ENCODE measurements at places on chromosomes 6 and 20.

DNA sequence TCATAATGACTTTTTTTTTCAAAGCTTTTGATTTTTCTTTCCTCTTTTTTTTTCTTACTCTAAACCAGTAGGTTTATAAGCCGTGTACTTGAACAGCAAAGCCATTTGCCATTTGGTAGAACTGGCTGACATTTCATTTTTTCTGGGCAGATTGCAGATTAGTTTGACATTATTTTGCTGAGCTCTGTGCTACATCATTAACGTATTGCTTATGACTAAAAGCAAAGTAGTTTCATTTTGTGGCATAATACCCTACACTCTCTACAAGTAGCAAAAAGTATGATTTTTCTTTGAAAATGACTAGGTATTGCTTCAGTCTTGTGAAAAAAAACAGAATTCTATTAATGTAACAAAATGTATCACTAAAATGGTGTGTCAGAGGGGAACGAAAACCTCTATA, 141.3 kb downstream of the GRIK2 start:
- no peak for DNase-seq

- peak; percentile 15 for DNase-seq
Measured at GRCh38 chr6:15595461-15596173, 67.2 kb downstream of the DTNBP1 start.

DNA sequence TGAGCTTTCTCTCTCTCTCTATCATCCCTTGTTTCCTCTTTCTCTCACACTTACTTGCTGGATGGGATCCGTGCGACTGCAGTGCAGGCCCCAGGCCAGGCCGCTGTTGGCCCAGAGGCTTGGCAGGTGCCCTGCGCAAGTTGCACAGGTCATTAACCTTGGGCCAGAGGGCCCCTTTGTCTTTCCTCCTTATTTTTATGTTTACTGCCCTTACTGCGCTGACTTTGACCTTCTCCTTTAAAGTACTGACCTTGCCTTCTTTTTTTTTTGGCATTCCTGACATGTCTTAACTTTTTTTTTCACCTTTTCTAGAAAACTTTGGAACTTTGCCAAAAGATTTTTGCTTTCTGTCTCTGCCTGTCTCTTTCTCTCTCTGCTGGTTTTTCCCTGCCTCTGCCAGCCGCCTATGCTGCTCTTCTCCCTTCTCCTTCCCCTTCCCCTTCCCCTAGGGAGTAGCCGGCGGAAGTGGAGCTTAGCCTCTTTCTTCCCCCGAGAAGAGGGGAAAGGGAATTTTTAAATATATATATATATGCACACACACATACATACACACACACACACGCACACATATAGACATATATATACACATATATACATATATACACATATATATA, 59.6 kb upstream of the CDH4 start:
- DNase-seq, result no peak

- no peak for DNase-seq
Measured at GRCh38 chr6:157929076-157929475, 52.6 kb upstream of the SYNJ2 start.

DNA sequence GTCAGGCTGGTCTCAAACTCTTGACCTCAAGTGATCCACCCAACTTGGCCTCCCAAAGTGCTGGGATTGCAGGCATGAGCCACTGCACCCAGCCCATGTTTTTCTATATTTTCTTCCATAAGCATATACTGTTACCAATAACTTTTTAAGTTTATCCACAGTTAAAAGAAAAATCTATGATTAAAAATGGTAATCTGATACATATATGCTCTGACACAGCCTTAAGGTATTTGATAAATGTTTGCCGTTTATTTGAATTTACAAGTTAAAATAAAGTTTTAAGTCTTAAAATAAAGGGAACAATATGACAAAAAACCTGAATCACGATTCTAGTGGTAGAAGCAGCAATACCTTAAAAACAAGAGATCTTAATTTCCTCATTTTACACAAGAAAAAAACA, 5.2 kb downstream of the STK38 start:
- DNase-seq, result peak; percentile 12

GRCh38 chr6:1470040-1470439, 80.7 kb downstream of the FOXF2 start:
- DNase-seq, result no peak

- DNase-seq, result no peak
Measured at GRCh38 chr6:65117817-65118409, 589.1 kb downstream of the EYS start.

DNA sequence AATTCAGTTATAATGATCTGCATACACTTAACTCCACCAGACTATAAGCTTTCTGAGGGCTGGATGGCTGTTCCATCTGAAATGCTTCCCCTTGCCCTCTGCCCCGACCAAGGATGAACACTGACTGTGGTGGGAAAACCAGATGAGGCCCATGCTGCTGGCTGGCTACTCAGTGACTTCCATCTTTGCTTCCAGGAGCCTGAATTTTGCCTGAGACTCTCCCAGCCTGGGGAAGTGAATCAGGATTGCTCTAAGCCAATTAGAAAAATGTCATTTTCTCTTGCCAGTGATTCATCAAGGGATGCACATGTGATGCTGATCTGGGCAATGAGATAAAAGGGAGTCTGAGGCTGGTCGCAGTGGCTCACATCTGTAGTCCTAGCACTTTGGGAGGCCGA, 1.7 kb upstream of the TOMM34 start:
- DNase-seq, result no peak

DNA sequence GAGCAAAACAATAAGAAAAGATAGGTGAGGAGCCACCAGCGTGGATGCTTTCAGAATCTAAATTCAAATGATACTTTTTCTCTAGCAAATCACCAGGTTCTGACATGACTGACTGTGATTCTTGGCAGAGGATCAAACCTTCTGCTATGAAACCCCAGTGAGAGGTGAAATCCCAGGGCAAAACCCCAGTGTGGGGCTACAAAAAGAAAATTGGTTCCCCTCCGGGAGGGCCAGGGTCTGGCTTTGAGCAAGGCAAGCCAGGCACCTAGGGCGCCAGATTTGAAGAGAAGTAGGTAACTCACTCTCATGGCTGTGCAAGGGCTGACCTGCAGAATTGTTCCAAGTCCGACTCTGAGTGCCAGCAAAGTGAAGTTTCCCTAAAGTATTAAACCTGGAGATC, 20.2 kb upstream of the RALGAPA2 start:
- DNase-seq, result no peak

GRCh38 chr6:39402239-39402751, 79.8 kb upstream of the KCNK16 start:
- peak; percentile 77 for DNase-seq

DNA sequence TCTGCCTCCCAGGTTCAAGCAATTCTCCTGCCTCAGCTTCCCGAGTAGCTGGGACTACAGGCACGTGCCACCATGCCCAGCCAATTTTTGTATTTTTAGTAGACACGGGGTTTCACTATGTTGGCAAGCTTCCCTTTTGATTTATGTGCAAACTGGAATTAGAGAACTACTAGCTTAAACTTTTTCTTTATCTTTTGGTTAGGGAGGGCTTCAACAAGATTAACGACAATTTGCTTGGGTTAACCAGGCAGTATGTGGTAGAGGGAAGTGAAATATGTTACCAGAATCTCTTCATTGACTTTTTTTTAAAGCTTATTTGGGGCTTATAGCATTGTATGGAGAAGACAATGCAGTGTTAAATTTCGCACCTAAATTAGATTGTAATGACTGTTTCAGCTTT, 9.0 kb downstream of the MYO6 start:
- DNase-seq, result no peak

GRCh38 chr6:25717866-25718740, 36.4 kb upstream of the SLC17A4 start:
- DNase-seq, result peak; percentile 10

- DNase-seq, result peak; percentile 40
Measured at GRCh38 chr20:7980332-7981046, 39.1 kb downstream of the TMX4 start.

DNA sequence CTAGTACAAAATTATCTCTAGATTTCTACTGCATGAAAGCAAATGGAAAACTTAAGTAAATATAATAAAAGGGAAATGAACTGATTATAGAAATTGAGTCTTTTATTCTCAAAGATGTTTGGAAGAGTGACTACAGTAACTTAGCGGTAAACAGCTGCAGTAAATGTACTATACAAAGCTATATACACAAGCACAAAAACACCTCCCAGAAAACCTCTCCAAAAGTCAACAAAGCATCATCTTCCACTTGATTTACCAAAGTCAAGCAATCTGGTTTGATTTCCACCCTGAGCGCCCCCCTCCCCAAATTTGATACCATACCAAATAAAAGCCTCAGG, 142.1 kb upstream of the SHLD1 start:
- DNase-seq, result no peak

DNA sequence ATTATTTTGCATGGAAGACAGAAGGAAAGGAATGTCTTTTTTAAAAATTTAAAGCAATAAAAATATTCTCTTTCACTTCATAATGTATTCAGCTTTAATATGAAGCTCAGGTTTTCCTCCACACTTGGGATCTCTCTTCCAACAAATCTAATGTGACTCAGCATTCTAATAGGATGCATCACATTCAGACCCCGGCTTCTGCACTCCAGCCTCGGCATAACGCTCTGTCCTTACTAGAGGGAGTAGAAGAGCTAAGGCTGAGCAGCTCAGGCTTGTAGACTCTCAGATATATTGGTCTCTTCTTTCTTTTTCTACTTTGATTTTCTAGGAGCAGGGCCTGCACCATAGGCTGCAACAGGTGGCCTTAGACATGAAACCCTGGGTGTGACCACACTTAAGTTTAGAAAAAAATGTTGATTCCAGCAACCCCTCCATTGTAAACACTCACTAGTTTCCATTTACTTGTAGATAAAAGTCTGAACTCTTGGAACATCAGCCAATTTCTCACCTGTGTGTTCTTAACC, 161.7 kb downstream of the PAK5 start:
- DNase-seq, result no peak

DNA sequence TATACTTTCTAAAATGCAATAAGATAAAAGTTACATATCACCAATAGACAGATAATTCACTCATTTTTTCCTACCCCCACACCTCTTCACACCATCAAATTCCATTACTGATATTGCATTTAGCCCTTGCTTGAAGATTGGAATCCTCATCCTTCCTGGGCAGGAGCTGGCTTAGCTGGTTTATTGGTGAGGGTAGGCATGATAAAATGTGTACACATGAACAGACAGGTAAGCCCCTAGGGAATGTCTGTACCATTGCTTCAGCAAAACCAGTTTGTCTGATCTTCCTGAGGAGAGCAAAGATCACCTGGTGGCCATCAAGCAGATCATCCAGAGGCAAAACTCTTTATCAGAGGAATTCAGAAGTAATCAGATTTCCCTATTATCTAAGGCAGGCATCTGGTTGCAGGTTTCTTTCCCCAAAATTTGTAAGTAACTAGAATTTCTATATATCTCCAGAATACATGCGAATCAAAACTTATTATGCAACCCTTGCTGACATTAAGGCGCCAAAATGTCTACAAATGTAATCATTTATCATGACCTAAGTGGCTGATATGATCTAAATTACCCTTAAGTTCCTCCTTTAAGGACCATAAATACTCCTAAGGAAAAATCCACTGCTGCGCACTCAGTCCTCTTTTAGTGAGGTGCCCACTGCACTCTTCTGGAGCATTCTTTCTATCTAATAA, 6.6 kb upstream of the FABP7 start:
- no peak for DNase-seq

GRCh38 chr6:128139519-128139918, 238.7 kb upstream of the THEMIS start:
- peak; percentile 25 for DNase-seq

- no peak for DNase-seq
Measured at GRCh38 chr6:21522143-21522747, 71.3 kb upstream of the SOX4 start.

DNA sequence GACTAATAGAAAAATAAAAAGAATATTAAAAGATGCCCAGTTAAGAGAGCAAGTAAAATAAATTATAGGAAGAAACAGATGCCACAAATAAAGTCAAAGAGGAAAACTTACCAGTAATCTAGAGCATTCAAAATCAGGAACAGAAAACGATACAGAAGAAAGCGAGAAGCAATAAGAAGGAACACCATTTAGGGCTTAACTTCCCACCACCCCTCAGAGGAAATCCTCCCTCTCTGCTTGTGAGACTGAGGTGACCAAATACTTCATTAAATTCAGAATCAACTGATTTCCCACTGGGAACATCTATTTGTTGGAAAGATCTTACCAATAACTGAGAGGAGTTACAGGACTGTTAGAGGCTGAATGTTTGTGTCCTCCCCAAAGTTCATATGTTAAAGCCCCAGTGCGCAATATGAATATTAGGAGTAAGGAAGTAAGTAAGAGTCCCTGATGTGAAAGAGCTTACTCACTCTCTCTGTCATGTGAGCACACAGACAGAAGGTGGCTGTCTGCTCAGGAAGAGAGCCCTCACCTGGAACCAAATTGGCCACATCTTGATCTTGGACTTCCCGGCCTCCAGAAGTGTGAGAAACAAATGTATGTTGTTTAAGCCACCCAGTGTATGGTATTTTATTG, 19.5 kb downstream of the KATNA1 start:
- DNase-seq, result no peak

DNA sequence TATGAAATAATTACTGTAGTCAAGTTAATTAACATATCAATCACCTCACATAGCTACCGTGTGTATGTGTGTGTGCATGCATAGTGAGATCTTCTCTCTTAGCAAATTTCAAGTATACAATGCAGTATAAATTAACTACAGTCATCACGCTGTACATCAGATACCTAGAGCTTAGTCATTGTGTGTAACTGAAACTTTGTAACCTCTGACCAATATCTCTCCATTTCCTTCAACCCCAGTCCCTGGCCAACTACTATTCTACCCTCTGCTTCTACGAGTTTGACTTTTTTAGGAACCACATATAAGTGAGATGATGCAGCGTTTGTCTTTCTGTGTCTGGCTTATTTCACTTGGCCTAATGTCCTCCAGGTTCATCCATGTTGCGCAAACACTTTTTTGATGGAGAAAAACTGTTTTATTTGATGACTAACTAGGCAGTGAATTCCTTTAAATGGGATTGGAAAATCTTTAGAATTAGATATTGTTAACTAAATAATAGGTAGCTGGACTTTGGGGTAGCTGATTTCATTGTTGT, 459.5 kb downstream of the DHX35 start:
- no peak for DNase-seq

DNA sequence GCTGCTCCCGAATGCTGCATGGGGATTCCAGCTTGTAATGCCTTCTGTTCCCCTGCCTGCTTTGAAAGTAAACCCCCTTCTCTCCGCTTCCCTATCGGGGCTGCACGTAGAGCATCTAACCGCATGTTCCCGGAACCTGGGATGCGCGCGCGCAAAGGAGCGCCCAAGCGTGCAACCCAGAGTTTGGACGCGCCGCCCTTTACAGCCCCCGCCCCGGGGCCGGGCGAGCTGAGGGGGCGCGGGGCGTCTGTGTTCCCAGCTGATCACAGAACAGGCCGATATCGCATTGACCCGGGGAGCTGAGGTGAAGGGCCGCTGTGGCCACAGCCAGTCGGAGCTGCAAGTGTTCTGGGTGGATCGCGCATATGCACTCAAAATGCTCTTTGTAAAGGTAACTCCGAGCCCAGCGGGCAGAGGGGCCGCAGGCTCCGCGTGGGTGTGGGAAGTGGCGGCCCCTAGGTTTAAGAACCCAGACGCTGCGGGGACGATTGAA, 1.4 kb downstream of the LAMP5 start:
- no peak for DNase-seq

- DNase-seq, result no peak
Measured at GRCh38 chr6:12947151-12947871, 230.7 kb downstream of the PHACTR1 start.

- DNase-seq, result no peak
Measured at GRCh38 chr20:62365814-62366369, 1.2 kb downstream of the LAMA5 start.

All from fibroblast of gingiva (primary cell).